ENCODE measurements at places on chromosomes 5 and 9.

GRCh38 chr9:36045610-36046009 lies 8.9 kb downstream of the RECK start:
- DNase-seq, result no peak

GRCh38 chr5:103522586-103522985 lies 40.0 kb downstream of the NUDT12 start:
- no peak for DNase-seq

GRCh38 chr9:38041564-38042243 lies 27.3 kb downstream of the SHB start:
- no peak for DNase-seq

DNA sequence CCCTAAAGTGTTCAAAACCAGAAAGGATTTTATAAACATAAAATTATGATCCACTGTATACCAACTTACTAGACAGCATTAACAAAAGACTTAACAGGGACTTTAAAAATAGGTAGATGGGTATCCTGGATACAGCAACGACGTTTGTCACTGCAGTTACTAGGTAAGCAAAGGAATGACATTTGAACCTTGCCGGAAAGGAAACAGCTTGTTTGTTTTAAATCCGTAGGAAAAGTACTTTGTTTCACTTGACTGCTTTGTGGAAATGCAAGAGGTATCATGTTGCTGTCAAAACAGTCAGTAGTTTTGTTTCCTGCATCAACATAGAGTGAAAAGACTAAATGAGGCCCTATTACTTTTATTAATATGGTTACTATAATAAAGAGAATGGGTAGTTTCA lies 122.9 kb downstream of the CDC42SE2 start:
- DNase-seq, result no peak

DNA sequence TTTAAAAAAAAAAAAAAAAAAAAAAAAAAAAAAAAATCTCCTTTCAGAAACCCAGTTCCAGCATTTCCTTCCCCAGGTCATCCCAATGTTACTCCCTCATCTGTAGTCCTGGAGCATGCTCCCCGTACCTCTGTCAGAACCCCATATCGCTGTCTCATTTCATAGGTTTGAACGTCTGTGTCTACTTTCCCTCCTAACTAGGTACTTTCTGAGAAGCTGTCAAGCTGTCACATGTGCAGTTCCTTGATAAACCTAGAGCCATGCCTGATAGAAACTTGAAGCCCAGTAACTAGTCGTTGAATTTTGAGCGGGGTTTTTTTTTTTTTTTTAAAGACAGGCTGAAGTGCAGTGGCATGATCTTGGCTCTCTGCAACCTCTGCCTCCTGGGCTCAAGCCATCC lies 15.6 kb downstream of the EXOSC3 start:
- no peak for DNase-seq

DNA sequence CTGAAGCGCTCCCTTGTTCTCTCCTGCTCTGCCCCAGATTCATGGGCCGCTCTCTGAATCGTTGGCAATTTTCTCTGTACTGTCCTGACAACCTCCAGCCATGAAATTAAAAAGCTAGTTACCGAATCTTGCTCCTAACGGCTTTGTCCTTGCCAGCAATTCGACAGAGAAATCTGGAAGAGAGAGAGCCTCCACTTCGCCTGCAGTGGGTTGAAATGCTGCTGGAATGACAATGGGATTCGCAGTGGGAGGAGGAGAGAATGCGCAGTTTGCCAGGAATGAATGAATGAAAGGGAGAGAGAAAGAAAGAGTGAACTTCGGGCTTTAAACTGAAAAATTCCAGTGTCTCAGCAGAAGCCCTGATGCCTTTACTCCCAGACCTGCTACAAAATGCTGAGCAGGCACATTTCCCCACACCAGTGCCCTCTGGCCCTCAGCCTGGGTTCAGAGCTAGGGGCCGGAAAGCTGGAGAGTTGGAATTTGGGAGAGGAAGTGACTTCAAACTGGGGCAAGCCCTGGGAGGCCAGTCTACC lies 11.5 kb upstream of the BOD1 start:
- DNase-seq, result no peak

DNA sequence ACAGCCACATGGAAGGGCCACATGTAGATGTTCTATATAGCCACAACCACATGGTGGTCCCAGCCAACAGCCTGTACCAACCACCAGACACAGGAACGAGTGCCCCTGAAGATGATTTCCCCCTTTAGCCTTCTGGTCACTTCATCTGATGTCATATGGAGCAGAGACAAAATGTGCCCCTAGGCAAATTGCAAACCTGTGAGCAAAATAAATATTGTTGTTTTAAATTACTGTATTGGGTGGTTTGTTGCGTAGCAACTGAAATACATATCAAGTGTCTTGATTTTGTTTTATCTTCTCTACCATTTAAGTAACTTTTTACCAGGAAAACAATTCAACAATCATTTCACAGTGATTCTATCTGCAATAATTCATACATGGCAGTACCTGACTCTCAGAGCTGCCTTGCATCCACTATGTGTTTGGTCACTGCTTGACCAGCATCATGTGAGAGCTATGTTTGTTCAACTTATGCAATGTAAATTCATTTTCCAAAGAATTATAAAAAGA lies 142.5 kb upstream of the VLDLR start:
- DNase-seq, result no peak

DNA sequence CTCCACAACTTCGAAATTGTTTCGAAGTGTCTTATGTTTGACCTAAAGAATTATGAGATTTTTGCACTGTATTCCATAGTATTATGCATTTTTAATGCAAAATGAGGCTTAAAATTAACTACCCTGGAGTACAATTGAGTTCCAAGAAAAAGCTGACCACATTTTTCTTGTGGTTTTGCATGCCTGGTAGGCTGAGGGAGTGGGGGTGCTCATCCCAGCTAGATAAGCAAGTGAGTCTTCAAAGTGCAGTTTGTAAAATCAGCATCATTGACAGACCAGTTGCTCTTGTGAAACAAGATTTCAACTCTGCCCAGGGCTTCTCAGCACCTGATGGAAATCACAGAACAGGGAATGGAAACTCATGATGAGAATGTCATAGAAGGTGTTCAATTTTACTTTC lies 17.0 kb upstream of the NDUFS4 start:
- no peak for DNase-seq

DNA sequence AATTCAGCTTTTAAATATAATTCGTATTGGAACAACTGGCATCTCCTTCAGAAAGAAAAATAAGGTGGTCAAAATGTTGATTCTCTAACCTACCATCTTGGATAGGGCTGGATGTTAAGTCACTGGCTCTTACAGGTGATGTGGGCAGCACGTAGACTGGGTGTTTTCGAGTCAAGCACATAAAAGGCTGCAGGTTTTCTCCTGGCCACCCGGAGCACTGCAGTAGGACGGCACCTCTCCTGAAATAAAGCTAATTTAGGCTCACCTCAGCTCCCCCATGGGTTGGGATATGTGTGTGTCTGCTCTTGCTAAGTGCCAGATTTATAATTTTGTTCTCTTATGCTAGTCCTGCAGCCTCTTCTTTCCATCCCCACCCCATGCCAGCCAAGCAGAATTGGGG lies 80.3 kb downstream of the IQGAP2 start:
- no peak for DNase-seq

GRCh38 chr5:178058321-178059012 lies 54.9 kb upstream of the N4BP3 start:
- no peak for DNase-seq

DNA sequence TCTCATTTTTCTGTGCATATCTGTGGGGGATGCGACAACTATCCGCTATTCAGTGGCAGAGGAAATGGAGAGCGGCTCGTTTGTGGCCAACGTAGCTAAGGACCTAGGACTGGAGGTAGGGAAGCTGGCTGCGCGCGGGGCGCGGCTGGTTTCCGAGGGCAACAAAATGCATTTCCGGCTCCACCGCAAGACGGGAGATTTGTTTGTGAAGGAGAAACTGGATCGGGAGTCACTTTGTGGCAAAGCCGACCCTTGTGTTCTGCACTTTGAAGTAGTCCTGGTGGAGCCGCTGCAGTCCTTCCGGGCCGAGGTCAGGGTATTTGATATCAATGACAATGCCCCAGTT lies 320 bp downstream of the PCDHB1 start:
- DNase-seq, result no peak

DNA sequence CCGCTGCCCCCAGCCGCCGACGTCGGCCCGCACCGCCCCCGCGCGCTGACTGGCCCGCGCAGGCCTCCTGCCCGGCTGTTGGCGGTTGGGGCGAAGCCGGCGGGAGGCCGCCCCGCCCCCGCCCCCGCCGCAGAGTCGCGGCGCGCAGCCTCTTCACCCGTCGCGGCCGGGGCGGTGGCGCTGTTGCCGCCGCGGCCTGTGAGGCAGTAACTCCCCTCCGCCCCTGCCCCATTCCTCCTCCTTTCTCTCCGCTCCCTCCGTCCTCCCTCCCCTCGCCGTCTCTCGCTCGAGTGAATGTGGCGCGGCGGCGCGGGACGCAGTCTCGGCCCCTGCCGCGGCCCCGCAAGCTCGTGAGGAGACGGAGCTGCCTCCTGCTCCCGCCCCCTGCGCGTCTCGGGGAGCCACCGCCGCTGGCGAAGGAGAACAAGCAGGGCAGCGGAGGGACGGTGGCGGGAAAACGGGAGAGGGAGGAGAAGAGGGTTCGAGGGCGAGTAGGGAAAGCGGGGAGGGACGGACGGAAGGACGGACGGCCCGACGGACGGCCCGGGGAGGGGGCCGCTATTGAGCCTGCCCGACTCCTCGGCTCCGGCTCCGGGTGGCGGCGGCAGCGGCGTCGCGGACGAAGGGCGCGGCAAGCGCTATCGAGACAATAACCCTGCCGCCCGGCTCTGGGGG lies 637 bp upstream of the ERBIN start:
- DNase-seq, result peak; percentile 86

DNA sequence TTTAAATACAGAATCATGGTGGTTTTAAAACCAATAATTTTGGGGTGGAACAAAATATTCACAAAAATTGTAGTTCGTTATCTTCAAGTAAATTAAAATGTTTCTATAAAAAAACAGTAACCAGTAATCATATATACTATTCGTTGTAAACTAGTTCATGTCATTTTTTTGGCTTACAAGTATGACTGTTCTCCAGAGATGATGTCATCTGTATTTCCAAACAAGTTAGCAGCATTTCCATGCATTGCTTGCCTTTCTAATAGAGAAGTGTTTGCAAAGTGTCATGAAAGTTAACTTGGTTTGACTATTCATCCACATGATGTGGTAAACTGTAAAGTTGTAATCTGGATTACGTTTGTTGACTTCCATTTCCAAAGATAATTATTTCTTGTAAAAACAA lies 717.9 kb upstream of the ADAMTS16 start:
- DNase-seq, result no peak

- DNase-seq, result no peak
Measured at GRCh38 chr5:11076945-11077613, 316.0 kb upstream of the DAP start.
